ENCODE measurements at places on chromosomes 2 and 18.

GRCh38 chr2:219512524-219513216 is 1.6 kb upstream of the ASIC4 start:
- DNase-seq, result no peak

- DNase-seq, result no peak
These were observed 142.9 kb upstream of the SMAD2 start for GRCh38 chr18:48073211-48073930.

DNA sequence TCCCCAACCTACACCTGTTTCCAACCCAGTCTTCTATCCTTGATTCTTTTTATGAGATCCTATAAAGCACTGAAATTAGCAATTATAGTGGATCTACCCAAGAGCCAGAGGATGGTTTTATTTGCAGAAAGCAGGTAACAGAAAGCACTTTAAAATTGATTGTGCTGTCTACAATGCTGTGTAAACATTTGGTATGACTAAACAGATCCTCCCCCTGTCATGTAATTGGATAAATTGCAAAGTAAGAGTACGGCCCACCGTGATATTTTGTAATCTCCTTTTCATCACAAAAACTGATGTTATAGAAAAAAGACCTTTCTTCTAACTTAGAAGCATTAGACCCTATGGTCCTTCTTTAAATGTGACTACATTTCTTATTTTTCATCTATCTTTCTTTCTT is 11.3 kb upstream of the PPP3R1 start:
- no peak for DNase-seq

DNA sequence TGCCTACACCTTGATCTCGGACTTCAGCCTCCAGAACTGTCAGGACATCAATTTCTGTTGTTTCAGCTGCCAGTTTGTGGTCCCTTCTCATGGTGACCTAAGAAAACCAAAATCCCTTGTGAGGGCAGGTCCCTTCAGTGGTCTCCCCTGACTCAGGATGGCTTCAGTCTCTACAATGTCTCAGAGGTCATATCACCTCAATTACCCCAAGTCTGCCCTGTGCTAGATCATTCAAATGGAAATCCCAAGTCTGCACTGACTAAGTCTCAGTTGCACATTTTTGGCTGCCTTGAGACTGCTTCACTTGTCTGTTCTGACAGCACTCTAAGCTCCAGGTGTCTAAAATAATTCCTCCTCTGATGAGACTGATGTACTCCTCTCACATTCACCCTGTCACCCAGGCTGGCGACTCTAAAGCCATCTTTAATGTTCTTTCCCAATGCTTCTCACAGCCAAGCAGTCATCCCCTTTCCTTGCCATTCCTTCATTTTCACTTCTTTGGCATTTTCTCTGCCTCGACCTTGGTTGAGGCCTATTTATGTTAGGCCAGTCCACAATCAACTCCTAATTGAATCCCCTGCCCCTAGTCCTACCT is 470.8 kb downstream of the DLGAP1 start:
- DNase-seq, result no peak

DNA sequence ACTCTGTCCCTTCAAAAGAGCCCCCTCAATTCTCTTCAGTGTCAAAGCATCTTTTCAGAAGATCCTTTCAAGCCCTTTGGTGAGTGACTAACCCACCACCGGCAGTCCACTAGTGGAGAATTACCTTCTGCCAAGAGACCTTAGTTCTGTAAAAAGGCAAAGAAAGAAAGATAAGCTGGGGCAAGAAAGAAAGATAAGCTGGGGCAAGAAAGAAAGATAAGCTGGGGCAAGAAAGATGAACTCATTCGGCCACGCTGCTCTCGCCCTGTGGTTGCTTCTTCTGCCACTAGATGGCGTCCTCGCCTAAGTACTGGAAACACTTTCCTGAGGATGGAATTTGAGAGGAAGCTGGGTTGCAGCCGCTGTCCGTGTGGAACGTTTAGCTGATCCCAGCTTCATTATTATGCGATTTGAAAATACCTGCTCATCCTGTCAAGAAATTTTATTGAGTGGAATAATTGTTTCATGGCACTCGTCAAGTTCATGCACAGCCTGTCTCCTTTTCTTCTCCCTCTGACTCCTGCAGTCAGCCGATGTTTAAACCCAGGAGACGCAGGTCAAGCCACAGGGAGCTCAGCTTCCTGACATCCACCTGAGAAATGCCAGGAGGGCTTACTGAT is 17.3 kb upstream of the ANXA4 start:
- no peak for DNase-seq

- DNase-seq, result no peak
These were observed 11.2 kb upstream of the EN1 start for GRCh38 chr2:118858485-118859156.

DNA sequence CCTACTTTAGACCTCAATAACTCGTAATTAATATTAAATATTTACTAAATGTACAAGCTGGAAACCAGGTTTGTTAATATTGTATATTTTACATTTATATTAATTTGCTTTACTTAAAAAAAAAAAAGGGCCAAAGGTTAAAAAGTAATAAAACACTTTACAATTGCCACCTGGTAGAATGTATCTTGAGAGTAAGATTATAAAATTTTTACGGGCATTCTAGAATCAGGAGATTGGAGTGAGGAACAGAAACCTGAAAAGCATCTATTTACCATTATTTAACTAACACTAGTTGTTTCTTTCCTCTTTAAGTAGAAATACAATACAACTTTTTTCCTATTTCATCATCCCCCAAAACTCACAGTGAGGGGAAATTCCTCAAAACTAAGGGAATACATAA is 15.6 kb upstream of the STRN start:
- no peak for DNase-seq

DNA sequence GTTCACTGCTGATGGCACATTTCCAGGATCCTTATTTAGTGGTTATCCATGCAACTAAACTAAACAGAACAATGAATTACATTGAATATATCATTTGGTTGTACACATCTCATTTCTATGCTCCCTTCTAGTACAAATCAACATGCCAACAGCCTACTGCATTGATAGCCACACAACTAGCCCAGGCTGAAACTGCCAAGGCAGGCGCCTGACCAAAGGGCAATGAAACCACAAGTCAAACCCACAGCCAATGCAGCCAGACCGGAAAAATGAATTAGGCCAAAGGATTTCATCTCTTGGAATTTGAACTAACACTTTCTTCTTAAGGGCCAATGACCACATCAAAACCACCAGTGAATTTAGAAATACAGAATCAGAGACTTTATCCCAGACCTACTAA is 196.4 kb downstream of the NOL4 start:
- peak; percentile 20 for DNase-seq

DNA sequence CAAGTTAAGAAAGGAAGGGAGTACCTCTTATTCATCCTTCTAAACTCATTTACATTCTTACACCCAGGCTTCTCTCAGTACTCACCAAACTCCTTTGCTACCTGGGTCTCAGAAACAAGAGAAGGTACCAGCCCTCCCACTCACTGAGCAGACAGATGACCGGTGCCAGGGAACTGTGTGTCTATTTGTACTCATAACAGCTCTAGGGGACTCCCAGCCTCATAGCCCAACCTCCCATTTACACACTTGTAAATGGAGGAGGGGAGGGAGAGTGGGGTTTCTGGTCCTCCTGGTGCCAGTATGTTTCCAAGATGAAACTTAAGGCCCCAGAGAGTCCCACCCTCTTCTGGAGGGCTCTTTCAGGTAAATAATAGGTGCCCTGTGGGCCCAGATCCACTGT is 42.8 kb upstream of the SIGLEC15 start:
- DNase-seq, result no peak

- DNase-seq, result no peak
These were observed 4.0 kb downstream of the EGR4 start for GRCh38 chr2:73289304-73289703.

DNA sequence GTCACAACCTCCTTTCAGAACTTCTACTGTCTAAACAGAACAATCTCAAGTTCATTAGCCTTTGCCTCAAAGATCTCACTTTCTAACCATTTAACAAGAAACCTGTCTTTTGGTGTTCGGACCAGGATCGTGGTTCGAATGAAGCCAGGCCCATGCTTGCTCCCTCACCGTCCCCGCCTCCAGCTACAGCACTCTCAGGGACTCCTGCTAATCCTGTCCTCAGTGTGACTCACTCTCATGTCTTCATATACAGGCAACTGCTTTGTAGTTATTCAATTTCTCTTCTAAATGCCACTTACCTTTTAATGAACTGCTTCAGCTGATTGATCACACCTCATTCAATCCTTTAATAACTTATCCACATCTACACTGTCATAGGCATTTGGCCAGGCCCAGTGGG is 15.8 kb downstream of the SERTAD2 start:
- DNase-seq, result no peak

- no peak for DNase-seq
These were observed 6.3 kb downstream of the MYOM1 start for GRCh38 chr18:3213300-3214059.

DNA sequence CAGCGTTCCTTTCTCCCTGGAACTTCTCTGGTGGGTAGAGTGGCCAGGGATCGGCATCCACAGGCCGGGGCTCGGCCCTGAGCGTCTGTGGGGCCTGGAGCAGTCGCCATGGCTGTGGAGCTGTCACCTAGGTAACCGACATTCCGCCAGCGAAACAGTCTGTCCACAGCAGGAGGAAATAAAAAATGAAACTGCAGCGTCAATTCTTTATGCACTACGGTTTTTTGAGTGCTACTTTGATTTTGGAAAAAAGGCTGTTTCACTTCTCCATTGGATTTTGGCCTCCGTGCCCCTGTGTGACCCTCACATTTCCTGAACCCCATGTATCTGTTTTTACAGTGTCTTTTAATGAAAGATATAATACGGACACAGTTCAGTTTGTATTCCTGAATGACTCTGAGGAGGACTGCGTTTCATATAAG is 163.4 kb downstream of the LDLRAD4 start:
- DNase-seq, result no peak

- no peak for DNase-seq
These were observed 1.7 kb upstream of the ZNF532 start for GRCh38 chr18:58862851-58863538.

DNA sequence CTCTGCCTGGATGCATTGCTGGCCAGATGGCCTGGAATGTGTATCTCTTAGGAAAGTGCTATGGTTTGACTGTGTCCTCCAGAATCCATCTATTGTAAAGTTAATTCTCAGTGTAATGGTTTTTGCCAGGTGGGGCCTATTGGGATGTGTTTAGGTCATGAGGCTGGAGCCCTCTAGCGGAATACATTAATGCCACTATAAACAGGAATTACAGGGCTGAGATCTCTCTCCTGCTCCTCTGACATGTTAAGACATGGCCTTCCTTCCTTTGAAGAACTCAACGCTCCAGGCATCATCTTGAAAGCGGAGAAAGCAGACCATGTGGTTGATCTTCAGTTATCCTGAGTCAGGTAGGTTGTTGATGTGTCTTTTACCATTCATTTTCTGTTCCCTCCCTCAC is 276.4 kb downstream of the RPIA start:
- no peak for DNase-seq

DNA sequence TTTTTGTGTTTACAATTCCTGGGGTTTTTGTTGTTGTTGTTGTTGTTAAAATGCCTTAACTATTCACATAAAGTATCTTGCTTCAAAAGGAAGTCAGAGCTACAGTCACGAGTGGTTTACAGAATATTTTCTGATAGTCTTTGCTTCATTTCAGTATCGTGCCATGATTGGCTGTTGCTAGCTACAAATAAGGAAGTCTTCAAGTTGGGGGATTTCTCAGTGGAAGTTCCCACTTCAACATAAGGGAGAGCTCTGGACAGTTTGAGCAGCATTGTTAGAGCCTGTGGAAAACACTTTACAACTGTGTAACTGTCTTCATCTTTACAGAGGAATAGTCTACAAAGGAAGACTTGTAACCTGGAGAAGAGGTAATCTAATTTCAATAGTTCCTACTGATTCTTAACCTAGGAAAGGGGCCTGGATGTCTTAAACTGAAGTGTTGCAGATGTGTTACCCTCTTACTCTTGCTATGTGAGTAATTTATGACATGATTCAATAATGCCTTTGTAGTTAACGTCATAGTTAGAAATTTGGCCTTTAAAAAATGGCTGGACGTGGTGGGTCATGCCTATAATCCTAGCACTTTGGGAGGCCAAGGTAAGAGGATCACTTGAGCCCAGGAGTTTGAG is 23.4 kb upstream of the TANK start:
- DNase-seq, result peak; percentile 19

- no peak for DNase-seq
These were observed 16.5 kb upstream of the NDUFV2 start for GRCh38 chr18:9086015-9086414.

- no peak for DNase-seq
These were observed 2.8 kb downstream of the MYOM1 start for GRCh38 chr18:3216987-3217386.

GRCh38 chr2:187383043-187383800 is 64.8 kb downstream of the CALCRL start:
- DNase-seq, result no peak

- no peak for DNase-seq
These were observed 70.2 kb downstream of the DLGAP1 start for GRCh38 chr18:4384932-4385331.

DNA sequence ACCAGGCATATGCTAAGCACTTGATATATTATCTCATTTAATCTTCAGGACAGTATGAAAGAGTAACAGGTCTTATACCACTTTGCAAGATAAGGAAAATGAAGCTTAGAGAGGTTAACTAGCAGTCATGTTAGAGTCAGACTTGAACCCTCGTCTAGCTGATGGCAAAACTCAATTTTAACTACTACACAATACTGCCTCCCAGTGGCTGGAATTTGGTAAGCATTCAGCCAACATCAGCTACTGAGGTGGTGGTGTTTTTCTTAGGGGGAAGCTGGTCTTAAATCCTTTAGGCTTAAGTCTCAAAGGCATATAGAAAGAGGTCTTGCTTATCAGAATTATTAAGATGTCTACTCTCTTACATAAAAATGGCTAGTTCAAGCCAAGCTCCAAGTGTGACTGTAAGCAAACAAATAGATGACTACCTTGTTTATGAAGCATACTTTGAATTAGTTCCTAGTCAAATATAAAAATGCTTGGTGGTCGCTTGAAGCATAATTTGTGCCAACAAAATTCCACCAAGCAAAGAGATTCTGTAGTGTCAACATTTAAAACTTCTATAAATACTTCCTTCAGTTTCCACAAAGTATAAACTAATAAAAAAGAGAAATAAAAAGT is 325.4 kb upstream of the FIGN start:
- peak; percentile 4 for DNase-seq

- DNase-seq, result no peak
These were observed 30.3 kb downstream of the SPOPL start for GRCh38 chr2:138531913-138532312.

- no peak for DNase-seq
These were observed 365.2 kb downstream of the ZNF521 start for GRCh38 chr18:24986666-24987302.

DNA sequence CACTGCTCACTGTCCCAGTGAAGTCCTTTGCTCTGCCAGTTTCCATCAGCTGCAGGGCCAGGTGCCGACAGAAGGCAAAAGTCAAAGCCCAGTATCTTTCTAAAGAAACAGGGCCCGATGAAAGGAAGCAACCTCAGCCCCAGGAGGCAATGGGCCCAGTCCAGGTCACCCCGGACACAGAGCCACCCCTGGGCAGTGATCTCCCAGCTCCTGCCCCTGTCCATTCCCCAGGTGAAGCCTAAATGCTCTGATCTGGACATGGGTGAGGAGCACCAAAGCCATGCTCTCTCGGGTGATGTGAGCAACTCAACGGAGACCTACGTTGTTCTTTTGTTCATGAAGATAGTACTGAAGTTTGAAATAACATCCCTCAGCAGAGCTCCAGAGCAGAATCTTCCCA is 61.6 kb downstream of the HDAC4 start:
- no peak for DNase-seq

All from non-pigmented ciliary epithelial cell (primary cell).